ENCODE measurements at places on chromosomes 2 and 18. TPM values are rescaled to one million over a fixed set of nuclear protein-coding genes. Genes with fewer than 3 reads are reported as not detected.
A peak's percentile ranks its signal among the peaks of the same experiment; 100 is the strongest.

RNF125 gene
- 14.4 TPM for total RNA-seq

BAZ2B gene
- total RNA-seq: 31.1 TPM

PTPRN gene
- total RNA-seq: 5.7 TPM

ERBB4 gene
- total RNA-seq: 1.8 TPM

NPPC gene
- 0.98 TPM for total RNA-seq

CNGA3 gene
- total RNA-seq: not detected

CD8B2 gene
- not detected for total RNA-seq

GRCh38 chr2:121052521-121052920, 232.5 kb downstream of the TFCP2L1 start:
- no peak for DNase-seq

DNA sequence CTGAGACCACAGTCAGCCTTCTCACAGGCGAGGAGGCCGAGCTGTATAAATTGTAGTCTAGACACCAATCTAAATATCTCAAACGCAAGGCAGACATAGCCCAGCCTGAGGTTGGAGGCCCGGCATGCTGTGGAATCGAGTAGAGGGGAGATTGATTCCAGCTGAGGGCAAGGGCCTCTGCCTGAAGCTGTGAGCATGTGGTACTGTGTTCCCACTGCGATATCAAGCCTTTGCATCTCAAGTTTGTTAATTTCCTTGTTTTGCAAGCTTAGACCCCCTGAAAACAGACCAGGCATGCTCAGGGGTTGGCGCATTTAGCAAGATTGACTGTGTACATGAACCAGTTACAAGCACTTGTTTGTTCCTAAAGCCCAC, 65.1 kb upstream of the FOSL2 start:
- DNase-seq: no peak

- no peak for DNase-seq
Observed at GRCh38 chr2:64128943-64129391, 15.3 kb downstream of the PELI1 start.

DNA sequence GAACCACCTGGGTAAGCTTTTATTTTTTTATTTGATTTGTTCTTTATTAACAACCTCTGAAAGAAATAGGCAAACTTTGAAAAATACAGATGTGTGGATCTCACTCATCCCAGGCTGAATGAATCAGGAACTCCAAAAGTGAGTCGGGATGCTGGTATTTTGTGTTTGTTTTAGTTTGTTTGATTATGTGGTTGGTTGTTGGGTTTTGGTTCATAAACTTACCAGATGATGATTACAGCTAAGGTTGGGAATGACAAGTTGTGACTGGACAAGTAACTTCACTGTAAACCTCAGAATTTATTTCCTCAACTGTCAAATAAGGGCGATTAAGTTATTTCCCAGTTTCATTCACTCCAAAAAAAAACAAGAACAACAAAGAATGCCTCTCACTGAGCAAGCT, 80.5 kb upstream of the KIF5C start:
- DNase-seq: no peak

DNA sequence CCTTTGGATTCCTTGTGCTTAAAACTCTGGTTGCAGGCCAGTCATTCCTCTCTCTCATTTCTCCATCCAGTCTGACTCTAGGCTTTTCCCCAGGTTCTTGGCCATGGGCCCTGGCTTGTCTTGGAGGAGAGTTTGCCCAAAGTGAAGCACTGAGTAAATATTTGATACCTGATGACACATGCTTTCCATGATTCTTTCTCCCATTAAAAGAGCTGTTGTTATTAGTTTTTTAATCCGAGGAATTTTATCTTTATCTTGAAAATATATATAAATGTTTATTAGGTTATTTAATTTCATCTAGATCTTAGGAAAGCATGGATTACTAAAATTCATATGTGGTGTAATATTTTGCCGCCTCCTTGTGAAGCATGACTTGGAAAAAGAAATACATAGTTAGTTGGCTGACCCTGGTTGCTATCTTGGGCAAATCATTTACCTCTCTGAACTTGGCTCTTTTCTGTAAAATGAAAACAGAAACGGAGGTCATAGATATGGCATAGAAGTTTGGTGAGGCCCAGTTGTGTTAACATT, 650.1 kb downstream of the SLC4A3 start:
- DNase-seq: no peak

- no peak for DNase-seq
Observed at GRCh38 chr2:240348522-240348921, 86.9 kb upstream of the GPC1 start.

GRCh38 chr2:177799531-177799930, 273.0 kb downstream of the PDE11A start:
- DNase-seq: peak; percentile 22

- no peak for DNase-seq
Observed at GRCh38 chr2:37560863-37561614, 110.4 kb downstream of the CDC42EP3 start.

GRCh38 chr18:10927286-10927992, 221.9 kb downstream of the PIEZO2 start:
- no peak for DNase-seq

DNA sequence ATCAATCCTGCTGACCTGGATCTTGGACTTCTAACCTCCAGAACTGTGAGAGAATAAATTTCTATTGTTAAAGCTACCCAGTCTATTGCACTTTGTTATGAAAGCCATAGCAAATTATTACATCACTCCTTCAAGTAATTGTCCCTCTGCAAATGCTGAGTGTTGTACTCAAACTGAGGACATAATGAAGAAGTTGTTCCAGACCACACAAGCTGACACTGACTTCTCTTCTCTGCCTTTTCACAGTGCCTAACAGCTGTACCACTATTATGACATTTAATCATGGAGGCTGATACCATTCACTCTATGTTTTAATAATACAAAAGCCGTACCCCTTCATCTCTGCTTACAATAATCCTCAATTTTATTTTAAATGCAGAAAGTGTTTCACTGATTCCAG, 424.1 kb upstream of the PIK3C3 start:
- no peak for DNase-seq

GRCh38 chr18:9482790-9483189, 7.5 kb downstream of the RALBP1 start:
- no peak for DNase-seq

GRCh38 chr2:106272216-106272807, 78.2 kb upstream of the UXS1 start:
- no peak for DNase-seq

- DNase-seq: no peak
Observed at GRCh38 chr2:168702579-168702978, 99.9 kb upstream of the NOSTRIN start.

DNA sequence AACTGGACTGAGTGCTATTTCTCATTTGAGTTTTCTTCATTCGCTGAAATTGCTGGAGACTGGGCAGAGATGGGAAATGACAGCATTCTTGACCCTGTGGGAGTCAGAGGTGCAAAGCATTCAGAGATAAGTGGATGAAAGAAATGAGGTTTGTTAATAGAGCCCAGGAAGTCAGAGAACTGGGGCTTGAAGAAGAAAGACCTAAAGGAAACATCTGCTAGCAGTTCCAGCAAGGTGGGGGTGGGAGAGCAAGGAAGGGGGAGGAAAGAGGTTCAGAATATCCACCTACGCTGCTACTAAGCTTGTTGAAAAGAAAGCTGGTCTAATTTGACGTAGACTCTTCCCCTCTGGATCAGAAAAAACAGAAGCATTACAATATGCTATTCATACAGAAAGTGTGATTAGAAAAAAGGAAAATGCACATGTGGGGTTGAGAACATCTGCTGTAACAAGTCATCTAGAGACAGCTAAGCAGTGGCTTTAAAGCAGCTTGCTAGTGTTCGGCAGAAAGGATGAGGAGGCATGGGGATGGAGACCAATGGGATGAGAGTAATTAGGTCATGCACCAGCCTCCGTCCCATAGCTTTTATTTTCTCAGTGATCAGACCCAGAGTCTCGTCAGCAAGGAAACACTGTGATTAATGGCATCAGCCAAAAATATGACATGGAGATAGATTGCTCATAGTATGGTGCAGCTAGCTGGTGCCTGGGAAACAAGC, 29.7 kb downstream of the NAB1 start:
- no peak for DNase-seq

GRCh38 chr2:187554011-187554703, at the start of gene TFPI:
TFPI (minus strand) TSS chr2:187554435; CDS start chr2:187503768, 50,667 bp downstream.
- no peak for DNase-seq

DNA sequence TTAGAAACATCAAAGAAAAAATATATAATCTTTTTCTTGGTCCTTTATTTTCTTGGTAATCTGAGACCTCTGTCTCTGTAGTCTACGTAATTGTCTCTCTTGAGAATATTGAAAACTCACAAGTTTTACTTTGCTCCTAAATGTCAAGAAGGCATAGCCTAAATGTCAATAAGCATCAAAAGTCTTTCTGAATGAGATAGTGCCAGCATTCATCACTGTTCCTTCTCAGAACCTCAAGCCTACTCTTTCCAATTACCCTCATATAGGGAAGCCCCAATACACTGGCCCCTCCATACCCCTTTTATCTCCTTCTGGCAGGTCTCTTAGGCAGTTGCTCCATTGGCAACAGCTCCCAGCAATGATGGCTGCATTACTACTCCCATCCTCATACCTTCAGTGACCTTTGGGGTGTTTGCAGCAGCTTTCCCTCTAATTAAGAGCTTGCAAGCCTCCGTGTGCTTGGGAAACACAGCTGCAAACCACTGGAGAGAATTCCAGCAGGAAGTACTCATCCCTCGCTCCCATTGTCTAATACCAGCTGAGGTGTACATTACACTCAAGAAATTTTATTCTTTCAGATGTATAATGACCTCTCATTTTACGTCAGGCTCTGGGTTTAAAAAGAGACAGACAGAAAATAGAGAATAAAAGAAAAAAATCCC, 95.8 kb downstream of the KYNU start:
- DNase-seq: no peak

GRCh38 chr2:219744066-219744465, 116.6 kb downstream of the SLC4A3 start:
- DNase-seq: no peak

DNA sequence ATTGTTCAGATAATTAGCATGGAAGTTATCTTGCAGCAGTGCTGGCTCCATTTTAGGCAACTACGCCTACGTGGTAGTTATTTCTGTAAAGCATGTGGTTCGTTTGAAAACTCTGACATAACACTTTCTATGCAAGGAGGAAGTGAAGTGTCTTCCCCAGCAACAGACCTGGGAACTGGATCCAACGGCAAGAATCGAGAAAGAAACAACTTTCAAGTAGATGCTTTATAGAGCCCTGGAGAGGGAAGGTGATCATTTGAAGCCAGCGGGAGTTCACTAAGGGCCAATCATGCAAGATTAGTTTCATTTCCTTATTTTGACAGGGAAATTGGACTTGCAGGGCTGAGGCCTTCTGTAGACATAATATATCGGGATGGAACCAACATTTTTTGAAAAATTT, 218.3 kb downstream of the ACKR3 start:
- no peak for DNase-seq

GRCh38 chr18:34643989-34644388, 66.1 kb upstream of the DTNA start:
- no peak for DNase-seq

GRCh38 chr2:66966631-66967030, 430.5 kb upstream of the ETAA1 start:
- DNase-seq: no peak

DNA sequence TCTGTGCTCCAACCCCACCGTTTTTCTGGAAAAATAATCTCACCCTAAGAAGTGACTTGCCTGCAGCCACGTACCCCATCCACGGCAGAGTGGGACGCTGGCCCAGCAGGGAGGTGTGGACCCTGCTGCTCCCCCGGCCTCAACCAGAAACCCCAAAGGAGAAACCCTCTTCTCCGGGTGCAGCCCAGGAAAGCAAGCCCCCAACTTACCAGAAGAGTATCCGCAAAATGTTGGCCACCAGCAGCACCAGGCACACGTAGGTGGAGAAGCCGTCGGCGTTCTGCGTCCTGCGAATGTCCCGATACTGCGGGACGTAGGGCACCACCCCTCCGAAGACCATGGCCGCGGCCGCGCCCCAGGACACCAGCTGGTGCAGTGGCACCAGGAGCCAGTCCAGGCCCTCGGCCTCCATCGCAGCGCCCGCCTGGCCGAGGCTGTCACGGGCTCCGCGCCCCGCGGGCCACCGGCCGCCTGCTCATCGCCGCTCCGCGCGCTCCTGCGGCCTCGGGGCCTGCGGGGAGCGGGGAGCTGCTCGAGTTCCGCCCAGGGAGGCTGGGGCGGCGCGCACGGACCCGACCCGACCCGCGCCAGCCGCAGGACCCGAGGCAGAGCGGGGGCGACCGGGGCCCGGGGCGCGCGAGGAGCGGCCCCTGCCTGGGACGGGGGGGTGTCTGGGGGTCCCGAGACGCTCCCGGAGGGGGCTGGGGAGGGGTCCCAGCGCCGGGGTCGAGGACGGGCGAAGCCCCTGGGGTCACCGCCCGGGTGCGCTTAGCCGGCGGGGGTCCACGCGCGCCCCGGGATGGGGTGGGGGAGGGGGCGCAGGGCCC, 725 bp downstream of the SLC66A2 start:
- peak; percentile 41 for DNase-seq

DNA sequence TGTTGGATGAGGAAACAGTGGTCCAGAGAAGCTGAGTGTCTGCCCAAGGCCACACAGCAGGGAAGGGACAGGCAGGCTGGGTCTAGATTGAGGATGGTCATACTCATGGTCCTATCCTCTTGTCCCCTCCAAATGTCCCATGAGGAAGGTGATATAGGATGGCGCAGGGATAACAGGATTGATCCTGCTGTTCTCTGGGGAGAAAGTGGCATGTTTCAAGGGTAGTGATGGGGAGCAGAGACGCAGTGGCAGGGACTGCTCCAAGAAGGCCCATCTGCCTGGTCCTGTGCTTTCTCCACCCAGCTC, 24.6 kb downstream of the HS1BP3 start:
- DNase-seq: no peak

GRCh38 chr2:134252092-134252750, 1.7 kb upstream of the MGAT5 start:
- DNase-seq: no peak

GRCh38 chr2:53813151-53813550, 26.3 kb downstream of the ERLEC1 start:
- DNase-seq: no peak

DNA sequence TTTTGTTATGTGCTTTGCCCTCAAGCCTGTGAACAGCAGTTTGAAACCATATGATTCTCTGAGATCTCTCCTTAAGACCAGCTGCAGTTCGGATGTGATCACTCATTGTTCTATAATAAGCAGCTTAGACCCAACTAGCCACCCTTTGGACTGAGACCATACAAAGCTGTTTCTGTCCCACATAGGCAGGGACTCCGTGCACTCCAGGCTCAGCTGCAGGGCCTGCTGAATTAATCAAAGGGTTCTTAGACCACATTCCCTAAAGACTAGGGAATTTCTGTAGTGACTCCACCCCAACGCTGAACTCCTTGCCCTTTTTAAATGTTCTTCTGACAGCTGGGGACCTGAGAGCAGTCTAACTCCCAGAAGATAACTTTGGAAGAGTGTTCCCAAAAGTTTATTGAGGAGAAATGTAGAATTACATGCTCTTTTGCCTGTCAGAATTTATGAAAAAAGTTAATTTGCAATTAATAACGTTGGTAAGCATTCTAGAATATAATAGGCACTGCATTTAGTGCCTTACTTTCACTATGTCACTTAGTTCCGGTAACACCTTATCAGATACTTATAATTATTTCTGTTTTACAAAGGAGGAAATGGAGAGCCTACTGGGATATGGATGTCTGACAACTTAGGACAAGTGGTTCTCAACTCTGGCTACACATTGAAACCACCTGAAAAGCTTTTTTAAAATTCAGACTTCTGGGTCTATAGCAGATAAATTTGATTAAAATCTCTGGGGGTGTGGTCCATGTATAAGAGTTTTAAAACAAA, 42.3 kb downstream of the GULP1 start:
- DNase-seq: no peak

Data from WTC11 (cell line).